ENCODE measurements at places on chromosomes 5 and 9.

DNA sequence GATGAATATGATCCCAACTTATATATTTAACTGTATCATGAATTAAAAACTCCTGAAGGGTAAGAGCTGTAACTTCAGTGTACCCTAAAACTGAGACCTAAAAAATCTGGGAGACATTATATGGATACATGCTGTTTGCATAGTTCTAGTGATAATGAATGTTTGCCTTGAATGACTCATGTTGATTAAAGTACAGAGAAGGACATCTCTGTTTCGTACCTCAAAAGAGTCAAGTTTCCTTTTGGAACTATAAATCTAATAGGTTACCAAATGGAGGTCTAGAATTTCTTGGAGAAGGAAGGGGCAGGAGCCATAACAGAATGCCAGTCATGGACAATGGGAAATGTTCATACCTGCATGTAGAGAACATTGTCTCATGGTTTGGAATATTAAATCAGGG lies 168.1 kb downstream of the SNCAIP start:
- no peak for DNase-seq

DNA sequence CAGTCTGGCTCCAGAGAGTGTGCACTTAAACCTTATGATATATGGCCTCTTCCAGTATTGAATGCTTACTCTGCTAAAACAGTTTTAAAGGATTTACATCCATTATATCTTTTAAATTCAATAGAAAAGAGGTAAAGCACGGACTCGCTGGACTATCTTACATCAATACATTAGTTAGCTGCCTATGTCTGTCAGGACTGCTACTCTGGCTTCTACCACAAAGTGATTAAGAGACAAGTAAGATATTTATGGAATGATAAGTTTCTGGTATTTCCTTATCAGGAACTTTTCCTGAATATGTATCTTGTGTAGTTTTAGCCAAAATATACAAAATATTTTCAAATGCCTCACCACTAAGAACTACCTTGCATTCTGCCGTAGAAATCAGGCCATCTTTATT lies 295.1 kb downstream of the ISL1 start:
- DNase-seq = no peak

DNA sequence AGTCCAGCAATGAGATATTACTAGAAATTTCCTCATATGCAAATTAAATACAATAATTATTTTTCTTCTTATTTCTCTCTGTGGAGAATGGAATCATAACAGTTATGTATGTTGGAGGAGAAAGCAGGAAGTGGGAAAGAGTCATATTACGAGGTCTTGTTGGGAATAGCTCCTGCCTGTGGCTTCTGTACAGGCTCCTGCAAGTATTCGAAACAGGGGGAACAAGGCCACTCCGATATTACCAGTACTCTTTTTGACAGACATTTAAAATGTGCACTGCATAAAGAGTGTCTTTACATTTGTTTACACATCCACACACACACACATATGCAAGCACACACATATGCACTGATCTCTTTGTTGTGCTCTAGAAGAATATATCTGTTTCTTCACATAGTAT lies 812.0 kb upstream of the ZNF608 start:
- DNase-seq = no peak

GRCh38 chr9:93475108-93475507 lies 21.7 kb upstream of the FAM120AOS start:
- no peak for DNase-seq

- no peak for DNase-seq
These were observed 24.9 kb downstream of the LPCAT1 start for GRCh38 chr5:1498623-1499416.

GRCh38 chr5:43702815-43703214 lies 99.8 kb downstream of the NNT start:
- DNase-seq = no peak

GRCh38 chr5:111741278-111741677 lies 15.7 kb downstream of the NREP start:
- no peak for DNase-seq

DNA sequence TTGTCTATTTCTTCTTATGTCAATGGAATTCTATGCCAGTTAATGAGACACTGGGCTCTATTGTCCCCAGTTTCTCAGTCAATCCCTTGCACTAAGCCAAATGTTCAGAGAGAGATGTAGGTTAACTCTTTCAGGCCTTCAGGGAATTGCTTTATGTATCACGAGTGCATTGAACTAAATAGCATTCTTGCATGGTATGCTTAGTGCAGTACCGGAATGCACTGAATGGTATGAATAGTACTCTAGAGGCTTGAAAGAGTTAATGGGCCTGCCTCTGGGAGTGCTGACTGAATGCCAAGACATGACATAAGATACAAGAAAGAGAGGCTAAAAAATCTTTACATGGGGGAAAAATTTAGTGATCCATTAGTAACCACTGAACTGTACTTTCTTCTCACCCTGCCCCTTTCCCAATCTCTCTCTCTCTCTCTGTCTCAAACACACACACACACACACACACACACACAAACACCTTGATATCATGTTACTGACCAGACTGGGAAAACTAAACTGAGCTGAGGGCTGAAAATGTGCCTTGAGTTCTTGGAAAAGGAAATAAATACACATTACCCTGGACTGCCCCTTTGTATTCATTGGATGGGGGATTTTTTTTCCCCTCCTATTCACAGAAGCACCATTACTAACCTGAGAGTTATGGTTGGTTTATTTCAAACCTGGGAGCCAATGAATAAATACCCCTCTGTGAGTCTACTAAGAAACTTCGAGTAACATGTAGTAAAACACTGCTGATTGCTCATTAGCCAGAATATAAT lies 35.4 kb upstream of the TMC1 start:
- no peak for DNase-seq
